ENCODE measurements at places on chromosomes 7 and 10.

DNA sequence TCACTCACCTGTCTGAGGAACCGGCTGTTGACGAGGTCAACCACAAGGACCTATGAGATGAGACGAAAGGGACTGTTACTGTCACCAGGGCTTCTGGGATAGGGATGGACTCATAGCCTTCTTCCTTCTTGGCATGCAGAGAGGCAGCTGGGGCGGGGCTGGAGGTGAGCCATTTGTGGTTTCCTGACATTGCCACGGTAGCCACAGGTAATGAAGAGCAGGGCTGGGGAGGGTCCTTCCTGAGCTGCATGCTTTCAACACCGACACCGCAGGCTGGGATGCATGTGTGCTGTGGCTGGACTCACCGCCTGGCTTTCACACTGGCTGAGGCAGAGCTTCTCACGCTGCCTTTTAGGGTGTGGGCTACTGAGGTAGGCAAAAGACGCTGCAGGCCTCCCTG, 46.4 kb upstream of the MKRN1 start:
- DNase-seq: no peak

- DNase-seq: no peak
Measured at GRCh38 chr10:111347386-111348013, 270.7 kb downstream of the ADRA2A start.

DNA sequence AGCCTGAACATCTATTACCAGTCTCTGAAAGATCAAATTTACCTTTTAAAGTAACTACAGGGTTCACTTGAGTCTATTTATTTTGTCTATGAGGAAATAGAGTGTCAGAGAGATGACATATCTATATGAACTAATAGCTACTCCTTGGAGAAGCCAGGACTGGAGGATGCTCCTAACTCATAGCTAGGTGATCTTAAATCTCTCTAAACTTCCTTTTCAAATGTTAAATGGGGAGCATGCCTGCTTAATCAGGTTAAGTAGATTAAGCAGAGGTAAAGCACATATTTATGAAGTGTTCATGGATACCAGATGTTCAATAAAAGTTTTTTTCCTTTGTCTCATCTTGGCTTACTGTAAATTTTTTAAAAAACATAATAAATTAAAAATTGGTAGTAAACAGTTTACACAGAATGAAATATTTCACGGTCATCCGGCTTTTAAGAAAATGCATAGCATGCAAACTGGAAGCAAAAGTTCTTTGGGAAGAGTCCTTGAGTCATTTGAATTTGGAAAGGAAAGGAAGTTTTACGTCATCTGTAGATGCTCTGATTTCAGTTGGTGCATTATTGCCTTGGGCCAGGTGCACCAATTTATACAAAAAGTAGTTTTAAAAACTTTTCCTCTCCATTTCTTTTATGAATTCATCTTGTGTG, 155.1 kb downstream of the BICC1 start:
- DNase-seq: no peak

GRCh38 chr10:32005050-32005449, 51.2 kb downstream of the KIF5B start:
- DNase-seq: peak; percentile 37

DNA sequence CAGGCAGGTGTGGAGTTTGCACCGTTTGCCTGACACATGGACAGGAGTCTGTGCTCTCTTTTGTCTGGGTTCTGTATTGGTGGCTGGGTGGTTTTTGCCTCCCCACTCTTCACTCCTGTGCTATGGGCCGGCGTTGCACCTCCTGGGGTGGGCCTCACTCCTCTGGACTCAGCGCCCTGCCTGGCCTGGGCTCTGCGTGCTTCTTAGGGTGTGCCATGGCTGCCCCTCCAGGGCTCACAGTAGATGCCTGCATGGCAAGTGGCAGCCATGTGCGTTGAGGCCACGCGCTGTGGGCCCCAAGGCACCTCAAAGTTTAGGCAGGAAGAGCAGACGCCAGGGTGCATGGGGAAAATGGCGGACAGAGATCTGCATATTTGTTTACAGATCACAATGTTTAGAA, 319.8 kb downstream of the ADARB2 start:
- no peak for DNase-seq

GRCh38 chr7:33250421-33250871, 121.1 kb downstream of the BBS9 start:
- DNase-seq: peak; percentile 25

DNA sequence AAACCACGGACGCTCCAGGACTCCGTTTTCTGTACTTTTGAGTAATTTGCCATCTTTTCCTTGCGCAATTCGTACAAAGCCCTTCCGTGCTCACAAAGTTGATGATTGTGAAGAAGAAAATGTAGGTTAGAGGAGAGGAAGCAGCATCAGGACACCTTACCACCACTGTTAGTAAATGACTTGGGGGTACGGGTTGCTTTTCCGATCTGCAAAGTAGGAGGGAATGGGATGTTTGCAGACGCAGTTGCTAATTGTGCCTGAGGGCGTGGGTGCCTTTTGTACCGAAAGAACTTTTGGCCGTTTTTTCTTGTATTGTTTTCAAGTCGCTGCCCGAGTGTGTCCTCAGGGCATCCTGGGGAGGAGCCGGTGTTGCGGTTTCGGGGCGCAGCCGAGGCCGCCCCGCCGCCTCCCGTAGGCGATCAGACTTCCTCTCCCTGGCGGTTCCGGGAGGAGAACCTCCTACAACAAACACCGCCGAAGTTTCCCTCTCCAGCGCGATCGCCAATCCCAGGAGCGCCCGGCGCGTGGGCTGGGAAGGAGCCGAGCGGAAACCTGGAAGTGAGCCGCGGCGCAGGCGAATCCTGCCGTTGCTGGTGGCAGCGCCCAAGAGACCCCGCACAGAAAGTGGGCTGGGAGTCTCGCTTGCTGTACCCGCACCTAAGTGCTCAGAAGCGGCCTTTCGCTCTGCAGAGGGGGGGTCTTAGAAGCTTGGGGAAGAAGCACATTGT, 1.0 kb downstream of the PRR15 start:
- DNase-seq: peak; percentile 95

DNA sequence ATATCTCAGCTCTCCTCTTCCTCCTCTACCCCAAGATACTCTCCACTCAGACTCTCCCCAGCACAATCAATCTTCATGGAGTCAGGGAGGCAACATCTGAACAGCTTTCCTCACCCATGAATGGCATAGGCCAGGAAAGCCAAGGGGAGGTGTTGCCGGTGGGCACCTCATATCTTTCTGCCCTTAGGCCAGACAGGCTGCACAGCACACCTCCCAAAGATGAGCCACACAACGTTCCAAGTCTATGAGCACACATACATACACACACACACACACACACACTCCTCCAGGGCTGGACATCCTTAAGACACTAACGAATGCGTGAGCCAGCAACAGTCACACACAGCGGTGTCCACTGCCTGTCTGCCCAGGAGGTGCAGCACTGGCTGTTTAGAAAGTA, 17.7 kb downstream of the COBL start:
- no peak for DNase-seq

GRCh38 chr10:131724891-131725580, 175.8 kb upstream of the PPP2R2D start:
- DNase-seq: peak; percentile 61

GRCh38 chr7:141012044-141012685, 2.6 kb downstream of the MRPS33 start:
- no peak for DNase-seq

DNA sequence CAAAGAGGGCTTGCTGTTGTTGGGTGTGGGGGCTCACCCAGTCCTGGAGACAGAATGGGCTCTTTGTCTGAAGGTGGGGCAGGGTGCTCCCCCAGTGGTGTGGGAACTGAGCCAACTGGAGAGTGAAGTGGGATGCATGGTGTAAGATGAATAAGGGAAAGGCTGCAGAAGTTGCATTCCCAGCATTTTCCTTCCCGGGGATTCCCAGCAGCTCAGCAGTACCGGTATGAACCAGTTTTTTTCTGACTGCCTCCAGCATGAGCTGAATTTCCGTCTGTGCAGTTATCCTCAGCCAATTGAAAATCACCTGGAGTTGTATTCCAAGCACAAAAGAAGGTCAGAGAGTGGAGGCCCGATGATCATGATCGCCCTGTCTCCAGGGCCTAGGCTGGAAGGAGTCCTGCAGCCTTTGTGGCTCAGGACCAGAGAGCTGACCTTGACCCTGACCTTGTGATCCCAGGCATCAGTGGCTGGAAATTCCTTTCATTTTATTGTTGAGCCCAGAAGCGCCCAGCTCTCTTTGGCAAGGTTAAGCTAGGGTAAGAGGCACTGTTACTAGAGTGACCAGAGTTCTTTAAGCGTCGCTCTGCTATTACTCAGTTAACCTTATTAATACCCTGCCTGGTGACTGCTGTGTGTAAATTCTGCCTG, 33.4 kb downstream of the OGDH start:
- DNase-seq: peak; percentile 88
